Stimulated activated CD4-positive, alpha-beta T cell treated with anti-CD3 and anti-CD28 coated beads, Interleukin-12 subunit alpha, Interleukin-12 subunit beta, amount 100 ng/mL, for 4 hours (primary cell): ENCODE measurements at places on chromosomes 12 and 14.

- no peak for DNase-seq
These were observed 49.3 kb downstream of the NDUFA12 start for GRCh38 chr12:94954029-94954685.

DNA sequence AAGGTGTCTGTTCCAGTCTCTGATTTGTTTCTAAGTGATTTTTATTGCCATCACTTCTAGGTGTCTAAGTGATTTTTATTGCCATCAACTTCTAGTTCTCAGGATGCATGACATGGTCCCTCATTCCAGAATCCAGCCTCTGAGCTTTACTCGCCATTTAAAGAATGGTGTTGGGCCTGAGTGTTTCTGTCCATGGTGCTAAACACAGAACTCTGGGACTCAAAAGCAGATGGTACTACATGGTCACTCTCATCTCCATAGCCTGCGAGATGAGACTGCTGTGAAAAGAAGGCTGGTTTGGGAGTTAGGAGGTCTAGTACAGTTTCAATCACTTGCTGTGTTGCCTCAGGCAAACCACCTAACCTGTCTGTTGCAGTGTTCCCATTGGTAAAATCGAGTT, 276.6 kb downstream of the NRXN3 start:
- DNase-seq, result no peak

GRCh38 chr12:29023436-29024076, 125.5 kb upstream of the FAR2 start:
- no peak for DNase-seq

GRCh38 chr12:51897181-51897580, 9.3 kb downstream of the ANKRD33 start:
- DNase-seq, result no peak

DNA sequence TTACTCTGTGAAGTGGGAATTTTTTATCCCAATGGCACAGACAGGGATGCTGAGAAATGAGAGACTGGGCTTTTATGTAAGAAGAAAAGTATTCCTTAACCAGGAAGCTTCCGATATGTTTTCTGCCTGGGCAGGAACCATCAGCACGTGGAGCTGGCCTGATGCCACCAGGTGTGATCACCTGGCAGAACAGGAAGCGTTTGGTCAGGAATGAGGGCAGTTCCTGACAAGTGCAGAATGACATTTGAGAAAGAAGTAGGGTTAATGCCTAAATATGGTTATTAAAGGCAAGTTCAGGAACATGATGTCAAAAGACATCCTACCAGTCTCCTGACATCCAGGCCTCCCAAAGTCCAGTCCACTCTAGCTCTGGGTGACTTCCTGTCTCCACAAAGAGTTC, 210.3 kb downstream of the NUAK1 start:
- no peak for DNase-seq

DNA sequence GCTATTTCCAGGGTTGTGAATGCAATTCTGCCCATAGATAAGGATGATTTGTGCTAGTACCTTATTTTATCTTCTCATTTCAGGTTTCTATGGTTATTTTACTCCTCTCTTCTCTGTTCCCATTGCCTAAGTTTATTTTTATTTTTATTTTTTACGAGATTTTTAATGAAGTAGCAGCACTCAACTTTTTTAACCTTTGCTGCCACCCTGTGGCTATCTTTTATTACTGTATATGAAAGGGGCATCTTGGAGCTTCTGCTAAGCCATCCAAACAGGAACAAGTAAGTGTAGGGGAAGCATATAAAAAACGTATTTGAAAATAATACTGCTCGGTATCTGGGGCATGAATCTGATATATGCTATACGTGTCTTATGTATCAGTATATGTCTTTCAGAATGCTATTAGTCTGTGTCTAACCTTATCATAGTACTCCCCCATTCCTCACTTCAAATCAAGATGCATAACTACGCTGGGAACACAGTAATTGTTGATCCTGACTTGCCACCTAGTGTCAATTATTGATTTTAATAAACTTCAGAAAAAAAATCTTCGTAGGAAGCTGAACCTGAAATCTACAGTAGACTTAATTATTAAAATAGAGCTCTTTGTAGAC, 60.3 kb downstream of the KLRG1 start:
- DNase-seq, result no peak

DNA sequence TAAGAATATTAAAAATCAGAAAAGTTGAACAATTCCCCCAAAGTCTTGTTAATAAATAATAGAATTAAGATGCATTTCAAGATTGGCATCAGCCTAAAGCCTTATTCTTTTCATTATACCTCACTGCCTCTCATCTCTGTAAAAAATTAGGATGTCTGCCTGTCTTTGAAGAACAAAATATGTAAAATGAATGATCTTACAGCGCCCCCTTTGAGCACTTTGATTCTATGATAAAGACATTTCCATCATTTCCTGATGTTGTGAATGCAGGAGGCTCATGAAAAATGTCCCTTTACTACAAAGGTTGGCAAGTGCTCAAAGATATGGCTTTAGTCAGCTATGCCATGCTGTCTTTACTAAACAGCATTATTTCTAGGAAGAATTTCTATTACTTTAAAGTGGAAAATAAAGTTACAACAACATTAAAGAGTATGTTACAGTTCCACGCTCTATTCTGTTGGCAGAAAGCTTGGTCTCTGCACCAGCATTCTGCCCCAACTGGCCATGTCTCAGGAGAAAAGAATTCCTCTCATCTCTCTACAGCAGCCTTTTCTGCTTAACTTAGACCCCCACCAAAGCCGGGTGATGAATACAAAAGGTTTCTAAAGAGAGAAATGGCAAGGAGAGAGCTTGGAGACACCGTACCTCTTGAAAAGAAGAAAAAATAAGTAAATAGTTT, 95.1 kb downstream of the LLPH start:
- no peak for DNase-seq

DNA sequence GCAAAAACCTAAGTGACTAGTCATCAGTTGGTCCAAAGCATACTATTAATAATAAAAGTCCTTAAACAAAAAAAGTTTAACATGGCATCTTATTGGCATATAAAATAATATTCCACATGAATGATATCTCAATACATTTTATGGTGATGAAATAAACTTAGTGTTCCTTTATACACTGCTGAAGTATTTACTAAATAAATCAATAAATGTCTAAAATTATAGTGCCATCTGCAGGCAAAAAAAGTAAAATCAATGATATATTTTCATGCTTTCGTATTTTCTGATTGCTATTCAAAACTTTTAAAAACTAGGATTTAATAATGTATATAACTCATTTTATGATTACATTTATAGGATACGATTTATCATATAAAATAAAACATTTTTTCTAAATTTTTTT, 30.5 kb downstream of the PUS7L start:
- no peak for DNase-seq
